Upper lobe of left lung (tissue), 6 donors: ENCODE measurements at places on chromosomes 12 and 14. TPM values are rescaled to one million over a fixed set of nuclear protein-coding genes. Genes with fewer than 3 reads are reported as not detected.
A peak's percentile ranks its signal among the peaks of the same experiment; 100 is the strongest.

DNA sequence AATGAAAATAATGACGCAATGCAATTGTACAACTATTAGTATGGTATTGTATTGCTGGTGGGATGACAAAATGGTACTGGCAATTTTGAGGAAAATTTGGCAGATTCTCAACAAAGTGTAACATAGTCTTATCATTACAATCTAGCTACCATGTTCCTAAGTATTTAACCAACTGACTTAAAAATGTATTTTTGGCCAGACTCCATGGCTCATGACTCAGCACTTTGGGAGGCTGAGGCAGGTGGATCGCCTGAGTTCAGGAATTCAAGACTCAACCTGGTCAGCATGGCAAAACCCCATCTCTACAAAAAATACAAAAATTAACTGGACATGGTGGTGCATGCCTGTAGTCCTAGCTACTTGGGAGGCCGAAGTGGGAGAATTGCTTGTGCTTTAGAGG, 1409.5 kb downstream of the AACS start:
- H3K4me3 ChIP-seq: no peak overlapping the region
- no peak overlapping the region for H3K27ac ChIP-seq
- no peaks in the 10 kb centered on the region for H3K36me3 ChIP-seq
- no peaks in the 10 kb centered on the region for H3K4me1 ChIP-seq

GRCh38 chr14:94598816-94599655, 13.2 kb upstream of the SERPINA3 start:
- H3K27me3 ChIP-seq: no peaks in the 10 kb centered on the region
- DNase-seq: peak; percentile 77
- H3K36me3 ChIP-seq: no peaks in the 10 kb centered on the region
- no peak overlapping the region for H3K4me3 ChIP-seq

DNA sequence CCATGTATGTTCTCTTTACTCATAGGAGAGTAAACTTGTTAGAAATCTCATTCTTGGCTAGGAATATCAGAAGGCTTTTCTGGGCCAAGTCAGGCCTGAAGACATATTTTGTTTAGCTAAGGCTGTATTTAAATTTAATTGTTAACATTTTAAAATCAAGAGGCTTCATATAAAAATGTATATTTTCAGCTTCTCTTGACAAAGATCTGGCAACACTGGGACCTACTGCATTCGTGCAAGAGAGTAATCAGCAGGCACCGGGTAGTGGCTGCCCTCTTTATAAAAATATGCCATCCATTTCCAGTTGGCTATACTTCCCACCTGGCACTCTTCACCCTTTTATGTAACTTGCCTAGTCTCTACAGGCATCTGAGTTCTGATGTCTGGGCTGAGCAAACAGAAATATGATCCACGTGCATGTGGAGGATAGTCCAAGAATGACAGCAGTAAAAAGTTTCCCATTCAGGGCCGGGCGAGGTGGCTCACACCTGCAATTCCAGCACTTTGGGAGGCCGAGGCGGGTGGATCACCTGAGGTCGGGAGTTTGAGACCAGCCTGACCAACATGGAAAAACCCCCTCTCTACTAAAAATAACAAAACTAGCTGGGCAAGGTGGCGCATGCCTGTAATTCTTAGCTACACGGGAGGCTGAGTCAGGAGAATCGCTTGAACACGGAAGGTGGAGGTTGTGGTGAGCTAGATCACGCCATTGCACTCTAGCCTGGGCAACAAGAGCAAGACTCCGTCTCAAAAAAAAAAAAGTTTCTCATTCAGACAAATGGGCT, 2.0 kb upstream of the SOS2 start:
- H3K27me3 ChIP-seq: no peaks in the 10 kb centered on the region
- no peak overlapping the region for H3K27ac ChIP-seq
- no peak overlapping the region for H3K4me3 ChIP-seq
- no peak for DNase-seq
- H3K36me3 ChIP-seq: no peaks in the 10 kb centered on the region
- peaks cover 25% of the 10 kb centered on the region for H3K4me1 ChIP-seq

DNA sequence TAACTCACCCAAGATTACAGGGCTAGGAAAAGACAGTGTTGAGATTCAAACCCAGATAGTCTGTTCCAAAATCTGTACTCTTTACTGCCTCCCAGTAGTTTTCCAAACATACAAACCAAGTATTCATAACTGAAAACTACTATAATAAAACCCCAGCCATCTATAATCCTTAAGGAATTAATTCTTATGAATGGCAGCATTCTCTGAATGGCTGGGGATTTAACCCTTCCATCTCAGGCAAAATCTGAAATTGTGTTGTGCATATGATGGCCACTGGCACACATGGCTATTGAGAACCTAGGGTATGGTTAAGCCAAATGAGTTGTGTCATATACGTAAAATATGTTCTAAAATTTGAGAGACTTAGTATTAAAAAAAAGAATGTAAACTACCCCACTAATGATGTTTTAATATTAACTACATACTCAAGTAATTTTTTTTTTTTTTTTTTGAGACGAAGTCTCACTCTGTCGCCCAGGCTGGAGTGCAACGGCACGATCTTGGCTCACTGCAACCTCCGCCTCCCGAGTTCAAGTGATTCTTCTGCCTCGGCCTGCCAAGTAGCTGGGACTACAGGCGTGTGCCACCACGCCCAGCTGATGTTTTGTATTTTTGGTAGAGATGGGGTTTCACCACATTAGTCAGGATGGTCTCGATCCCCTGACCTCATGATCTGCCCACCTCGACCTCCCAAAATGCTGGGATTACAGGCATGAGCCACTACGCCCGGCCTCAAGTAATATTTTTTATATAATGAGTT, 16.7 kb downstream of the PPP1R13B start:
- no peak overlapping the region for H3K4me3 ChIP-seq
- H3K36me3 ChIP-seq: no peaks in the 10 kb centered on the region
- no peak for DNase-seq
- no peaks in the 10 kb centered on the region for H3K27me3 ChIP-seq
- H3K4me1 ChIP-seq: peaks cover 46% of the 10 kb centered on the region
- no peak overlapping the region for H3K27ac ChIP-seq

GRCh38 chr12:52038447-52038846, 12.8 kb upstream of the NR4A1 start:
- peak overlapping the region; percentile 92 for H3K27ac ChIP-seq
- no peaks in the 10 kb centered on the region for H3K27me3 ChIP-seq
- H3K4me1 ChIP-seq: peaks cover 46% of the 10 kb centered on the region
- H3K4me3 ChIP-seq: no peak overlapping the region

DNA sequence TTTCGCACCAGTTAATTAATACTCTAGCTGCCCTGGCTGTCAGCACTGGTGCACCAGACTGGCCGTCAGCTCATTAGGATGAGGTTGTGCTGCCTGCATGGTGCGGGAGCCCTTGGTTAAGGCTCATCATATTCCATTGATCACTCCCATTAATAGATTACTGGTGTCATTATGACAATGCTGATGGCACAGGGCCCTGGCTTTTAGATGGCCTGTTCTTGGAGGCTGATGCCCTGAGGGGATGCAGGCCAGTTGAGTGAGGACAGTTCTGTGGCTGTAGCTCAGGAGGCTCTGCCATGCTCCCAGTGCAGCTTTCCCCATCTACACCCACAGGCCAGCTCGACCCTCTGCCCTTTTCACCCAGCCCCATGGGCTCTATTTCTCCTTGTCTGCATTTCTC, 126.6 kb downstream of the PRMT8 start:
- no peaks in the 10 kb centered on the region for H3K27me3 ChIP-seq
- no peak overlapping the region for H3K4me3 ChIP-seq
- DNase-seq: no peak
- H3K27ac ChIP-seq: no peak overlapping the region

DNA sequence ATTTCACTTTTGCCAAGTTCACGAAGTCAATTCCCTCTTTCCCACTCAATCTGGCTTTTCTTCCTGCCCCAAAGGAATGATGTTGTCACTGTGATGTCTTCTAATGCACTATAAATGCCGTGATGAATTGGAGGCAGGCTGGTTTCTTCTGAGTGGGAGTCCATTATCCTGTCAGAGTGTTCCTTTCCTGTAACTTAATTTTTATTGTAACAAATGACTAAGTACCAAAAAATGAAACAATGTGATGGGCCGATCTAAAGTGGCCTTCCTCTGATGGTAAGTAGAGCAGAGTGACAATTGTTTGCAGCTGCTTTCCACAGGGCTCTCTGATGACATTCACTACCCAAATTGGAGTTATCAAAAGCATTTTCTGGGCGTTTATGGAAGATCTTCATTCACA, 22.2 kb downstream of the TMEM30B start:
- no peak overlapping the region for H3K4me3 ChIP-seq
- H3K36me3 ChIP-seq: no peaks in the 10 kb centered on the region
- DNase-seq: no peak
- no peaks in the 10 kb centered on the region for H3K4me1 ChIP-seq
- no peak overlapping the region for H3K27ac ChIP-seq

- peaks cover 16% of the 10 kb centered on the region for H3K4me1 ChIP-seq
- no peak for DNase-seq
- H3K36me3 ChIP-seq: no peaks in the 10 kb centered on the region
- H3K27ac ChIP-seq: peak overlapping the region; percentile 66
These were observed 31.9 kb upstream of the HIF1A start for GRCh38 chr14:61663312-61663979.

DNA sequence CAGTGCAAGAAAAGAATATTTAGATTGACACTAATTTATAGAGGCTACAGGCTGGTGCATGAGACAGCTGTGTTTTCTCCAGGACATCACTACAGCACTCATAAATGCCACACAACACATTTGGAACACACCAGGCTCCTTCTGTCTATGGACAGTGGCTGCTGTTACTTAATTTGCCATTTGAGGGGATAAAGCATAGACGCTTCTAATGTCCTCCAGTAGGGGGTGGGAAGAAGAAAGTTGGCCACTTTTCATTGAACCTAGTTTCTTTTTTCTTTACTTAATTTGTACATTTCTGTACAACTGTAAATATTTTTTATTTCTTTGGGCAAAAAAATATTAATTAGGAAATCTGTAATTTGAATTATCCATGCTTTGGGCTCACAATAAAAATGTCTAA, 12.4 kb upstream of the RTN1 start:
- DNase-seq: no peak
- H3K4me3 ChIP-seq: no peak overlapping the region
- no peak overlapping the region for H3K27ac ChIP-seq
- H3K4me1 ChIP-seq: no peaks in the 10 kb centered on the region

DNA sequence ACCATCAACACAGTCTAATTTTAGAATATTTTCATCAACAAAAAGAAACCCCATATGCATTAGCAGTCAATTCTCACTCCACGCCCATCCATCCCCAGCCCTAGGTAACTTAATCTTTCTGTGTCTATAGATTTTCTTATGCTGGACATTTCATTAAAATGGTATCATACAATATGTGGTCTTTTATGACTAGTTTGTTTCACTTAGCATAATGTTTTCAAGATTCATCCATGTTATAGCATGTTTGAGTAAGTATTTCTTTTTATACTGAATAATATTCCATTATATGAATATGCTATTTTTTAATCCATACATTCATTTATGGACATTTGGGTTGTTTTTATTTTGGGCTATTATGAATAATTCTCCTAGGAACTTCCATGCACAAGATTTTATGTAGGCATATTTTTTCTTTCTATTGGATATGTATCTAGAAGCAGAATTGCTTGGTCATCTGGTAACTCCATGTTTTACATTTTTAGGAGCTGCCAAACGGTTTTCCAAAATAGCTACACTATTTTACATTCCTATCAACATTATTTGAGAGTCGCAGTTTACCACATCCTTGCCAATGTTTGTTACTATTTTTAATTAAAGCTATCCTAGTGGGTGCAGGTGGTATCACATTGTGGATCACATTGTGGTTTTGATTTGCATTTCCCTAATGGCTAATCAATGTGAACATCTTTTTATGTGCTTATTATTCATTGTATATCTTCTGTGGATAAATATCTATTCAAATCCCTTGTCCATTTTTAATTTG, 49.0 kb downstream of the RERG start:
- H3K4me3 ChIP-seq: no peak overlapping the region
- no peak for DNase-seq
- no peaks in the 10 kb centered on the region for H3K36me3 ChIP-seq
- H3K4me1 ChIP-seq: no peaks in the 10 kb centered on the region

GRCh38 chr12:57730336-57731067, 8.0 kb downstream of the AGAP2 start:
- H3K36me3 ChIP-seq: no peaks in the 10 kb centered on the region
- peaks cover 8% of the 10 kb centered on the region for H3K4me1 ChIP-seq
- H3K4me3 ChIP-seq: no peak overlapping the region
- H3K27me3 ChIP-seq: no peaks in the 10 kb centered on the region
- H3K27ac ChIP-seq: no peak overlapping the region

GRCh38 chr12:127640181-127640886, 626.6 kb upstream of the TMEM132C start:
- H3K4me1 ChIP-seq: no peaks in the 10 kb centered on the region
- no peak for DNase-seq
- no peaks in the 10 kb centered on the region for H3K36me3 ChIP-seq
- no peak overlapping the region for H3K27ac ChIP-seq

GRCh38 chr14:101490771-101491170, 70.5 kb upstream of the DIO3 start:
- H3K27me3 ChIP-seq: no peaks in the 10 kb centered on the region
- H3K4me3 ChIP-seq: no peak overlapping the region
- H3K4me1 ChIP-seq: no peaks in the 10 kb centered on the region
- H3K27ac ChIP-seq: no peak overlapping the region

DNA sequence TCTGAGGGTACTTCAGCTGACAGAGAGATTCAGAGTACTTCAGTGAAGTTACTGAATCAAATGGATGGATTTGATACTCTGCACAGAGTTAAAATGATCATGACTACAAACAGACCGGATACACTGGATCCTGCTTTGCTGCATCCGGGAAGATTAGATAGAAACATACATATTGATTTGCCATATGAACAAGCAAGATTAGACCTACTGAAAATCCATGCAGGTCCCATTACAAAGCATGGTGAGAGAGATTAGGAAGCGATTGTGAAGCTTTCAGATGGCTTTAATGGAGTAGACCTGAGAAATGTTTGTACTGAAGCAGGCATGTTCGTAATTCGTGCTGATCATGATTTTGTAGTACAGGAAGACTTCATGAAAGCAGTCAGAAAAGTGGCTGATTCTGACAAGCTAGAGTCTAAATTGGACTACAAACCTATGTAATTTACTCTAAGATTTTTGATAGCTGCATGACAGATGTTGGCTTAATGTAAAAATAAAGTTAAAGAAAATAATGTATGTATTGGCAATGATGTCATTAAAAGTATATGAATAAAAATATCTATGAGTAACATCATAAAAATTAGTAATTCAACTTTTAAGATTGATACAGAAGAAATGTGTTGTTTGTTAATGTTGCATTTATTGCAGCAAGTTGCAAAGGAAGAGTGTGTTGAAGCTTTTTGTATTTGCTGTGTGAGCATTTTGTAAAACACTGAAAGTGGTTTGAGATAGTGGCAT, 136.1 kb upstream of the RAP1B start:
- H3K4me1 ChIP-seq: no peaks in the 10 kb centered on the region
- H3K27ac ChIP-seq: no peak overlapping the region
- H3K4me3 ChIP-seq: no peak overlapping the region
- DNase-seq: no peak

The ZNF384 gene
- total RNA-seq: 45.1 TPM

The OR6C2 gene
- total RNA-seq: not detected

The ATXN7L3B gene
- total RNA-seq: 11.9 TPM

The SMIM41 gene
- total RNA-seq: 4.7 TPM
